ENCODE measurements at places on chromosomes 4 and X. TPM values are rescaled to one million over a fixed set of nuclear protein-coding genes. Genes with fewer than 3 reads are reported as not detected.
A peak's percentile ranks its signal among the peaks of the same experiment; 100 is the strongest.

GRCh38 chr4:151197247-151197646 lies 79.7 kb upstream of the PRSS48 start:
- no peak for DNase-seq
- H3K4me1 ChIP-seq = no peaks in the 10 kb centered on the region
- no peak overlapping the region for H3K27ac ChIP-seq

- H3K36me3 ChIP-seq = no peaks in the 10 kb centered on the region
- H3K27ac ChIP-seq = no peak overlapping the region
- no peaks in the 10 kb centered on the region for H3K27me3 ChIP-seq
Observed at GRCh38 chrX:68508799-68509198, 9.9 kb downstream of the YIPF6 start.

- H3K27me3 ChIP-seq = no peaks in the 10 kb centered on the region
- no peaks in the 10 kb centered on the region for H3K4me1 ChIP-seq
- no peak overlapping the region for H3K27ac ChIP-seq
- H3K36me3 ChIP-seq = no peaks in the 10 kb centered on the region
- no peak for DNase-seq
Observed at GRCh38 chrX:71109051-71109450, 2.3 kb downstream of the IL2RG start.

DNA sequence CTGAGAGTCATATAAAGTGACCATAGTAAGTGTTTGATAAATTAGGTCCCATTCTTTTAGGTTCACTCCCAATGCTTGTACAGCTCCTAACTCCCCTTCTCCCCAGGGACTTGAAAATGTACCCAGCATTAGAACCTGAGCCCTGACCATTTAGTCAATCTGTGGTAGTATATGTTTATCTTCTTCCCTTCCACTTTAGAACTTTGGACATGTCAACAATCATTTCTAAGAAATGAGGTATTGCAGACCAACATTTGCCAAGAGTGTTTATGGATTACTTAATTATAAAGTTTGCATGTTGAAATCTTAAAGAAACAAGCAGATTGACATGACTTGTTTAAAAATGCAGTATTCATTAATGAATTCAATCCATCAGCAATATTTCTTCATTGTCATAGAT lies 26.0 kb downstream of the AFM start:
- H3K4me3 ChIP-seq = no peak overlapping the region
- H3K27ac ChIP-seq = no peak overlapping the region
- no peak for DNase-seq
- H3K4me1 ChIP-seq = no peaks in the 10 kb centered on the region

GRCh38 chr4:5503336-5503936 lies 204.9 kb downstream of the EVC2 start:
- no peak overlapping the region for H3K4me3 ChIP-seq
- no peak overlapping the region for H3K27ac ChIP-seq
- no peak for DNase-seq
- H3K4me1 ChIP-seq = no peaks in the 10 kb centered on the region

GRCh38 chr4:48017108-48017571 lies 568 bp downstream of the NIPAL1 start:
- H3K4me3 ChIP-seq = peak overlapping the region; percentile 48
- H3K27me3 ChIP-seq = no peaks in the 10 kb centered on the region
- no peaks in the 10 kb centered on the region for H3K4me1 ChIP-seq
- H3K27ac ChIP-seq = peak overlapping the region; percentile 83

DNA sequence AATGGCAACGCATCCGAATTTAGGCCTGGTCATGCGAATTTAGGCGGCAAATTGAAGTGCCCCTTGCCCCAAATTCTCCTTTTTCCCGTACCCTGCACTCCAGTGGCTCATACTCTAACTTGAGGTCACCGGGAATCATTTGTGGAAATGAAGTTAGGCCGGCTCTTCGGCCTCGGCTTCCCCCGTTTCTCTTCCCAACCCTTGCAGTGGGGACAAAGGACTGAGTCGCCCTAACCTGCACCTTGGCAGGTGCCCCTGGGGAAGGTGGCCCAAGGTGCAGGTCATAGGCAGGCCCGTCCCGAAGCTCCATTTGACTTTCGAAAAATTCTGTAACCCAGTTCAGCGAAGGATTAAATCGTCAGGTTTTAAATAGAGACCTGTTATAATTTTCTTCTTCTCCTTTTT lies 811 bp downstream of the SRD5A3 start:
- H3K4me3 ChIP-seq = peak overlapping the region; percentile 74
- DNase-seq = no peak
- peak overlapping the region; percentile 93 for H3K27ac ChIP-seq
- H3K36me3 ChIP-seq = no peaks in the 10 kb centered on the region
- no peaks in the 10 kb centered on the region for H3K27me3 ChIP-seq
- H3K4me1 ChIP-seq = peaks cover 5% of the 10 kb centered on the region

DNA sequence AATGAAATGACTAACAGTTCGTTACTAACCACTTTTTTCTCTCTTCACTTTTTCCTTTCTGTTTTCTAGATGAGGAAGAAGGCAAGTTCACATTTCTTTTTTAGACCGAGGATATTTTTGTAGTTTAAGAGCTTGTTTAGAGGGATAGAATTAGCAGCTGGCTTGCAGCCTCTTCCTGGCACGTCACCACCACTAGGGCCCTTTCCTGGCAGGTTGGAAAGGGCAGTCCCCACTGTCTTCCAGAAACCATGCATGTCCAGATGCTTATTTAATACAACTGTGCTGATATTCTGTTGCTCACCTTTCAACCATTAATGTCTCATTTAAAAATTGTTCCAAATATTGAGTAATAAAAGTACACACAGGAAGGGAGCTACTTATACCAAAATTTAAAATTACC lies 209.5 kb upstream of the PACRGL start:
- H3K36me3 ChIP-seq = no peaks in the 10 kb centered on the region
- no peaks in the 10 kb centered on the region for H3K4me1 ChIP-seq
- H3K27ac ChIP-seq = no peak overlapping the region
- H3K4me3 ChIP-seq = no peak overlapping the region
- H3K27me3 ChIP-seq = no peaks in the 10 kb centered on the region

DNA sequence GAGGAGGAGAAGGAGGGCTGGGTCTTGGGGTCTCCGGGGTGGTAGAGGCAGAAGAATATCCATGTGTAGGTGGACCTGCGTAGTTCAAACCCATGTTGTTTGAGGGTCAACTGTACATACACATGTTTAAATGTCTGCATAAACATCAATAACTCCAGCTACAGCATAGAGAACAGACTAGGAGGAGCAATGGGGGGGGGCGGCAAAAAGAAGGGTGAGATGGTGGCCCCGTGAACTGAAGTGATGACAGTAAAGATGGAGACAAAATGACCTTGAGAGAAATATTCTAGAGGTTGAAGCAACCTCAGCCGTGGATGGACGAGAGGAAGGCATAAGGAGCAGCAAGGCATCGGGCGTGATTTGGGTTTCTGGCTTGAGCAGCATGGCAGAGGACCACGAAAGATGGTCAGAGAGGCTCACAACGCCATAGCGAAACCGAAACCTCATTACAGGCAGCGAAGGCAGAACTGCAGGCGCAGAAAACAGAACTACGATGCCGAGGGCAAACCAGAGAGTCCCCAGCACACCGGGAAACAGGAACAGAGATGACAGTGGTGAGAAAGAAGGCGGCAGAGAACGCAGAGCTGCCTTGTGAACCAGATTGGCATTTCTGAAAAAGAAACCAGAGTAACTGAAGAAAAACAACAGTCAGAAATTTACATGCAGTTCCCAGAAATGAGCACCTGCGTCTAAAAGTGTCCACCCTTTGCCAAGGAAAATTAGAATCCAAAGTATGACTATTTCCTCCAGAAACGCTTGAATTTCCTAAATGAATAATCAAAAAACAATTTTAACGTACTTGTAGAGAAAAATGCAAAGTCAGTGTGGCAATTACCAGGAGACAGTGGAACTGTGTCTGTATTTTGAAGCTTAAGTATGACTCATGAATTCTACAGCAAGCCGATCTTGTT lies 50.3 kb upstream of the ENPP6 start:
- no peak overlapping the region for H3K4me3 ChIP-seq
- no peaks in the 10 kb centered on the region for H3K36me3 ChIP-seq
- no peak overlapping the region for H3K27ac ChIP-seq
- H3K27me3 ChIP-seq = no peaks in the 10 kb centered on the region
- no peak for DNase-seq

DNA sequence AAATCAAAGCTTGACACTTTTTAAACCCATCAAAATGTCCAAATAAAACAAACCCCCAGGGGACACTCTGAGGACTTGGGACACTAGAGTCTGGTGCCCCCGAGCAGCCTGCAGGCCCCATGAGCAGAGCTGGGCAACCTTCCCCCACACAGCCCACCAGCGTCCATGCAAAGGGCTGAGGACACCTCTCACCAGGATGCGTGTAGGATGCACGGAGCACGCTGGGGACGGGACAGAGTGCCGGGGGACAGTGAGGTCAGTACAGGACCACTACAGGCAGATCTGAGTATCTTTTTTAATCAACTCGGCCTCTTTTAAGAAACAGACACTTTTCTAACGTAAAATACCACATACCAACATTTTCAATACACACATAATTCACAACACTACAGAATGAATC lies 6.9 kb downstream of the GAK start:
- DNase-seq = no peak
- no peaks in the 10 kb centered on the region for H3K27me3 ChIP-seq
- H3K27ac ChIP-seq = no peak overlapping the region
- peaks cover 4% of the 10 kb centered on the region for H3K4me1 ChIP-seq

DNA sequence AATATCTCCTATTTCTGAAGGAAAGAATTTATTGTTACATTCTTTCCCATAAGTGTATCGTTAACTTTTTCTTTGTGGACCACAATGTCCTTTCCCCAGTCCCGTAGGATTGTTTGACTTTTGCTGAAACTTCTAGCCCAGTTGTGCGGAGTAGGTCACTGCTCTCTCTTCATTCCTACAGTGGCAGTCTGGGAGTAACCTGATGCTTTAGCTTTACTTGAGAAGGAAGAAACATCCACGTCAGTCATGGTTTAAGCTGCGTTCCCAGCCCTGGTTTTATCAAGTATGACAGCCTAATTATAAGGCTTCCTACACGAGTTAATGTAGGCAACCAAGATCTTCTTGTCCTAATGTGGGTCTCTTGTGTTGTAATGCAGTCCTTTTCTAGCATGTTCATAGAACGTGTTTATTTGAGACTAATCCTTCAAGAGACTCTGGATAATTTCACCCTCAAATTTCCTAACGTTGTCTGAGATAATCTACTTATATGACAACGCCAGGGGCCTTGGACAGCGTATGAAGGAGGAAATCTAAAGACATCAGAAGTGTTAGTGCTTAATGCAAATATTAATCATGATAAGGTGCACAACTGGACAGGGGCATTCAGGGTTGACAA lies 40.8 kb upstream of the GRPR start:
- DNase-seq = no peak
- H3K4me1 ChIP-seq = no peaks in the 10 kb centered on the region
- no peak overlapping the region for H3K4me3 ChIP-seq
- H3K27ac ChIP-seq = no peak overlapping the region
- no peaks in the 10 kb centered on the region for H3K27me3 ChIP-seq
- H3K36me3 ChIP-seq = no peaks in the 10 kb centered on the region

- DNase-seq = no peak
- no peak overlapping the region for H3K4me3 ChIP-seq
- H3K36me3 ChIP-seq = no peaks in the 10 kb centered on the region
- no peaks in the 10 kb centered on the region for H3K4me1 ChIP-seq
- H3K27ac ChIP-seq = no peak overlapping the region
- no peaks in the 10 kb centered on the region for H3K27me3 ChIP-seq
Observed at GRCh38 chrX:1111601-1112300, 100.7 kb downstream of the CRLF2 start.

DNA sequence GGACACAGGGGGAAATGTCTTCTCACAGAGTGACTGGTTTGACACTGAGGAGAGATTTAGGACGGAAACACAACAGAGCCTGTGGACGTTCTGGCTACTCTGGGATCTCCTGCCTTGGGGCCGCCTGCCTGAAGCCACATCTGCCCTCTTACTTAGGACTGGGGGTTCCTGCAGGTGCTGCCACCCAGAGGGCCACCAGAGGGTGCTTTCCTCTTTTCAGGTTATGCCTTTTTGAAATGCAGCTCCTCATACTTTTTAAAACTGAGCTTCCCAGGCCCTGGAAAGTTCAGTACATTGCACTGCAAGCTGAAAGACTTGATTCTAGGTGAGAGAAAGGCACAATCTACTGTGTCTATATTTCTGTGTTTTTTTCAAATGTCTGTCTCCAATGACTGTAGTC lies 92.2 kb upstream of the PGRMC2 start:
- no peaks in the 10 kb centered on the region for H3K4me1 ChIP-seq
- H3K27me3 ChIP-seq = no peaks in the 10 kb centered on the region
- H3K36me3 ChIP-seq = no peaks in the 10 kb centered on the region
- DNase-seq = no peak
- no peak overlapping the region for H3K4me3 ChIP-seq

DNA sequence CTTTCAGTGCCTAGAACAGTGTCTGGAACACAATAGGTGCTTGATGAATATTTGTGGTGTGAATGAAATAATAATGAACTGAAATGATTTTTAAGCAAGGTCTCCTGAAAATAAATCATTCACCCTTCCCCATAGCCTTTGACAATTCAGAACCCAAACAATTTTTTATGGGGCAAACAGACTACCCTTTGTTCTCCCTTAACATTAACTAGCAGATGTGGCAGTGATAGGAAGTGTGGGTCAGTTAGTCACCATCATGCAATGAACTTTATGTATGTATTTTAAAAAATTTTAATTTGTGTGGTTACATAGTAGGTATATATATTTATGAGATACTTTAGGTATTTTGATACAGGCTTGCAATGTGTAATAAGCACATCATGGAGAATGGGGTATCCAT lies 27.2 kb upstream of the CD40LG start:
- H3K27me3 ChIP-seq = no peaks in the 10 kb centered on the region
- no peaks in the 10 kb centered on the region for H3K36me3 ChIP-seq
- H3K4me1 ChIP-seq = no peaks in the 10 kb centered on the region
- DNase-seq = no peak
- H3K27ac ChIP-seq = no peak overlapping the region

- H3K36me3 ChIP-seq = no peaks in the 10 kb centered on the region
- no peaks in the 10 kb centered on the region for H3K27me3 ChIP-seq
- DNase-seq = no peak
- no peak overlapping the region for H3K4me3 ChIP-seq
- H3K4me1 ChIP-seq = no peaks in the 10 kb centered on the region
Observed at GRCh38 chr4:157821814-157822213, 351.0 kb downstream of the GASK1B start.

DNA sequence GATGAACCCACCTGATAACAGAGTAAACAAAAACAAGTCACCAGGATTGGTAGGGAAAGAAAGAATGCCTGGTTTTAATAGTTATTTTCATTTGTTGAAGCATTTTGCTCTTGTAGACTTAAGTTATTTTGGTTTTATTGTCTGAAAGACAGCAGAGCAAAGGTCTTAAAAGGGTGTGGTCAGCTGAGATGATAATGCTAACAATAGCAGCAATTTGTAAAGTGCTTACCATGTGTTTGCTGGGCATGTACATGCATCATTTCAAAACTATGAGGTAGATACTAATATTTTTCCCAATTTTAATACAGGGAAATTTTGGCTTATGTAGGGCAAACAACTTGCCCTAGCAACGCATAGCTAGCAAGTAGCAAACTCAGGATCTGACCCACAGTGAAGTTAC lies 46.8 kb upstream of the SLC10A4 start:
- no peak overlapping the region for H3K4me3 ChIP-seq
- H3K27me3 ChIP-seq = no peaks in the 10 kb centered on the region
- H3K4me1 ChIP-seq = no peaks in the 10 kb centered on the region
- DNase-seq = no peak
- no peaks in the 10 kb centered on the region for H3K36me3 ChIP-seq
- H3K27ac ChIP-seq = no peak overlapping the region

Gene RRH
- 0.74 TPM for total RNA-seq

Gene TBC1D14
- total RNA-seq = 90.5 TPM

Gene MAGEA12
- total RNA-seq = not detected

Gene PAGE4
- total RNA-seq = 31.5 TPM

Gene SPANXA1
- not detected for total RNA-seq

Gene RBPJ
- total RNA-seq = 36.0 TPM

Gene TBC1D9
- total RNA-seq = 34.2 TPM

Gene USP17L19
- not detected for total RNA-seq

Measured in prostate gland (tissue), 2 donors.